ENCODE measurements at places on chromosomes 3 and 15. TPM values are rescaled to one million over a fixed set of nuclear protein-coding genes. Genes with fewer than 3 reads are reported as not detected.

Gene CILP
- 0.44 TPM for total RNA-seq

GRCh38 chr3:12938258-12938711, 96.9 kb upstream of the RPL32 start:
- H3K4me1 ChIP-seq, result no peaks in the 10 kb centered on the region
- no peak overlapping the region for H3K4me3 ChIP-seq
- H3K27me3 ChIP-seq, result no peaks in the 10 kb centered on the region
- H3K36me3 ChIP-seq, result peaks cover 87% of the 10 kb centered on the region
- no peak overlapping the region for H3K27ac ChIP-seq
- no peak for DNase-seq

DNA sequence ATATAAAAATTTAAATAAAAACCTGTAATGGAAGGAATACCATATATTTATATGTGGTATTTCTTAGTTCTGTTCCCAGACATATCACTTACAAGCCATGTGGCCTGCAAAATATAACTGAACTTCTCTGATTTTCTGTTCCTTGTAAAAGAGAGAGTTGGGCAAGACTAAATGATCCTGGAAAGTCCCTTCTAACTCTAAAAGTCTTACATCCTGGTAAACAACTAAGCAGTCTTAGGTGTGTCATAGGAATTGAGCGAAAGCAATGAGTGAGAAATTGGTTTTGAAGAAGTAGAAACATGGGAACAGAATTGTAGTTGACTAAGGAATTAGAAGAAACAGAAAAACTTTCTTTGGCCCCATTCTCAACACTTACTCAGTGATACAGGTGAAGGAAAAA, 25.3 kb upstream of the IL20RB start:
- peak overlapping the region; percentile 22 for H3K27ac ChIP-seq
- no peak for DNase-seq
- no peak overlapping the region for H3K4me3 ChIP-seq
- no peaks in the 10 kb centered on the region for H3K27me3 ChIP-seq

GRCh38 chr3:108780235-108780634, 23.0 kb upstream of the RETNLB start:
- H3K27me3 ChIP-seq, result no peaks in the 10 kb centered on the region
- H3K36me3 ChIP-seq, result no peaks in the 10 kb centered on the region
- peaks cover 17% of the 10 kb centered on the region for H3K4me1 ChIP-seq
- H3K4me3 ChIP-seq, result no peak overlapping the region
- DNase-seq, result peak; percentile 34
- H3K27ac ChIP-seq, result peak overlapping the region; percentile 14

- H3K4me3 ChIP-seq, result no peak overlapping the region
- H3K36me3 ChIP-seq, result no peaks in the 10 kb centered on the region
- no peak overlapping the region for H3K27ac ChIP-seq
- peaks cover 21% of the 10 kb centered on the region for H3K27me3 ChIP-seq
These were observed 221.3 kb upstream of the LYSMD4 start for GRCh38 chr15:99954361-99955180.

- no peaks in the 10 kb centered on the region for H3K27me3 ChIP-seq
- peak overlapping the region; percentile 77 for H3K27ac ChIP-seq
- peaks cover 17% of the 10 kb centered on the region for H3K4me1 ChIP-seq
- H3K4me3 ChIP-seq, result peak overlapping the region; percentile 82
- DNase-seq, result no peak
These were observed 500 bp downstream of the PARP6 start for GRCh38 chr15:72271895-72272212.

GRCh38 chr3:45787551-45787950, 8.8 kb downstream of the SLC6A20 start:
- no peaks in the 10 kb centered on the region for H3K27me3 ChIP-seq
- H3K27ac ChIP-seq, result no peak overlapping the region
- H3K36me3 ChIP-seq, result no peaks in the 10 kb centered on the region
- no peaks in the 10 kb centered on the region for H3K4me1 ChIP-seq
- DNase-seq, result no peak
